OCI-LY7 (cell line): ENCODE measurements at places on chromosomes 13 and 19. TPM values are rescaled to one million over a fixed set of nuclear protein-coding genes. Genes with fewer than 3 reads are reported as not detected.

The NALCN gene
- not detected in 2 replicates for total RNA-seq

The JOSD2 gene
- 15.9 and 17.8 TPM in 2 replicates for total RNA-seq

The ADGRE1 gene
- 0.17 and 0.46 TPM in 2 replicates for total RNA-seq

DNA sequence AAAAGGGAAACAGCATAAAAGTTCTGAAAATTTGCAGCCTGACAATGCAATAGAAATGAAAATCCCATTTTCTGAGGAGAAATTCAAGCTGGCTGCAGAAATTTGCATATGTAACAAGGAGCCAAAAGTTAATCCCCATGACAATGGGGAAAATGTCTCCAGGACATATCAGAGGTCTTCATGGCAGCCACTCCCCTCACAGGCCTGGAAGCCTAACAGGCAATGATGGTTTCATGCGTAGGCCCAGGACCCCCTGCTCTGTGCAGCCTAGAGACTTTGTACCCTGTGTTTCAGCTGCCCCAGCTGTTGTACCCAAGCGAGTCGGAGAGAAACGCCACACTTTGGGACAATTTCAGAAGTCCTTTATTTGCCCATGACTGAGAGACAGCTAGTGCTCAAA is 701.3 kb upstream of the KLHL1 start:
- DNase-seq = no peak
